Effector CD8-positive, alpha-beta T cell (primary cell): ENCODE measurements at places on chromosomes 2 and 18.

DNA sequence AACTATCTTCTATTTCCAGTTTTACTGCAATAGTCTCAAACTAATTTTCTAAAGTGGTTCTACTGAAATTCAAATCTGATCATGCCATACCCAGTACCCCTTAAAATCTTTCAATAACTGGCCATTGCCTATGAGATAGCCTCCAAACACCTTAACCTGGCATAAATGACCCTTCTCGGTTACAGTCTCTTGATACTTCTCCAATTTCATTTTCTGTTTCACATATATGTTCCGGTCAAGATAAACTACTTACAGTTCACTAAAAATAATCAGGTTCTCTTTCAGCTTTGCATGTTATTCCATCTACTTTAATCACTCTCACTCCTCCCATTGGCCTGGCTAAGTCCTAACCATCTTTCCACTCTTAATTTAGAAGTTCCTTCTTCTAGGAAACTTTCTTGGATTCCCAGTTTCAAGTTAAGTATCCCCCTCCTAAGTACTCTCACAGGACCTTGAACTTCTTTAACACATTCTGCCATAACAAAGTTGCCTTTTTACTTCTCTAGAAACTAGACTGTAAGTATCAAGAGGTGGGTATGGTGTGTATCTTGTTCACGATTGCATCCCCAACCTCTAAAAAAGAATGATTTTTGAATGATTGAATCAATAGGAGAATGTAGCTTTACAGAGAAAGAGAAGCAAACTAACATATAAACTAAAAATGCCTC is 110.2 kb upstream of the RBBP8 start:
- no peak for DNase-seq

GRCh38 chr2:160918906-160919503 is 241.2 kb upstream of the TANK start:
- peak; percentile 2 for DNase-seq

DNA sequence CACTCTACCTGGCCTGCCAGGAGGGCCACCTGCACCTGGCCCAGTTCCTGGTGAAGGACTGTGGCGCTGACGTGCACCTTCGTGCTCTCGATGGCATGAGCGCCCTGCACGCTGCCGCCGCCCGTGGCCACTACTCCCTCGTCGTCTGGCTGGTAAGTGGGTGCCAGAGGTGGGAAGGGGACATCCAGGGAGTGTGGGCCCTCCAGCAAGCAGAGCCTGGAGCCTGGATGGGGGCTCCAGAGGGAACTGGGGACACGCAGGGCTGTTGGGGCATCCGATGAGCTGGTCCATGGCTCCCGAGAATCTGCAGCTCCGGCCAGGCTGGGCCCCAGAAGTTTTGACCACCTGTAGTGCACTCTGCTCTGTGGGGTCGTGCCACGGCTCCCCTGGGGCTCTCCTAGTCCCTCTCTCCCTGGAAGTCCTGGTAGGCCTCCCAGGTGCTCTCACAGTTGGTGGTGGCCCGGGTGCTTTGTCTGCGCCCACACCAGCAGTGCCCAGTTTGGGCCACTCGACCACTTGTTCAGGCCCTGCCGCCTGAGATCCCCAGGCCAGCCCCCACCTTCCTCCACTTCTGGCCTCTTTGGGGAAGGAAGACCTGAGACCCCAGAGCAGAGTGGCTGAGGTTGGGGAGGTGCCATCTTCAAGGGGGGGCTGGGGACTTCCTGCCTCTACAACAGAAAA is 4.7 kb downstream of the ESPNL start:
- no peak for DNase-seq

DNA sequence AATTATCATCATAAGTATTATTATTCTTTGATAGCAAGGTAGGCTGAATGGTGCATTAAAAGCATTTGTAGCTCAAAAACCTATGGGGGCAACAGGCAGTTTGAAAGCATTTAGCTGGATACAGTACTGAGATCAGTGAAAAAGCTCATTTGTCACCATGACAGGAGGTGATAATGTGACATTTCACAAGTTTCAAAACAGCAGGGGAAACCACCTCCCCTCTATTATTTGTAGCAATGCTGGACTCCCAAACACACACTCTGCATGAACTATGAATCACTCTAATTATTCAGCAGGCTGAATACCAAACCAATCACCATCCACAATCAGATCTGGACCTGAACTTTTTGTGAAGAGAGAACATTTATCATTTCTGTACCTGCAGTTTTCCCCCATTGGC is 63.4 kb downstream of the MYO5B start:
- DNase-seq: no peak

GRCh38 chr2:8394131-8394530 is 287.7 kb upstream of the ID2 start:
- no peak for DNase-seq

- no peak for DNase-seq
Measured at GRCh38 chr18:26051843-26052242, 38.6 kb downstream of the SS18 start.

DNA sequence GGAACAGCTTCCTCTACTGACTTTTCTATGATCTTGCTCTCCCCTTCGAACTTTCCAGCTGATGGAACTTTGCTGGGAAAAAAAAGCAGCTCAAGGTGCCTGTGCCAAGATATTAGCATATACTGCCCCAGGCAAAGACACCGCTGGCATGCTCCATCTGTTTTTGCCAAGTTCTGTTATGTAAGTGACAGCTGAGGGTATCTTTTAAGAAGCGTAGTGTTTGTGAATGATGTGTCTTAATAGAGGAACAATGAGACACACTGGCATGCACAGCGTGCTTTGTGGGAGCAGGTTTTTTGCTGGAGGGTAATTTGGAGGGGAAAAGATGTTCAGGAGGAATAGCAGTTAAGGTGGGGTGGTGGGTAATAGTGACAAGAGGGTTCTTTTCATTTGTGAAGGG is 47.8 kb downstream of the SLC4A3 start:
- DNase-seq: no peak

- no peak for DNase-seq
Measured at GRCh38 chr2:239589270-239589825, 188.5 kb upstream of the HDAC4 start.
